Nephron progenitor cell (in vitro differentiated cells): ENCODE measurements at places on chromosomes 16 and 17.
A peak's percentile ranks its signal among the peaks of the same experiment; 100 is the strongest.

GRCh38 chr16:81523387-81524115 is 78.9 kb downstream of the CMIP start:
- peaks cover 4% of the 10 kb centered on the region for H3K4me1 ChIP-seq
- H3K27ac ChIP-seq: peak overlapping the region; percentile 83
- DNase-seq: no peak

- no peak overlapping the region for H3K4me3 ChIP-seq
- no peaks in the 10 kb centered on the region for H3K27me3 ChIP-seq
- H3K27ac ChIP-seq: no peak overlapping the region
- H3K4me1 ChIP-seq: peaks cover 3% of the 10 kb centered on the region
- peaks cover 27% of the 10 kb centered on the region for H3K36me3 ChIP-seq
Observed at GRCh38 chr17:13981881-13982280, 87.4 kb upstream of the COX10 start.

DNA sequence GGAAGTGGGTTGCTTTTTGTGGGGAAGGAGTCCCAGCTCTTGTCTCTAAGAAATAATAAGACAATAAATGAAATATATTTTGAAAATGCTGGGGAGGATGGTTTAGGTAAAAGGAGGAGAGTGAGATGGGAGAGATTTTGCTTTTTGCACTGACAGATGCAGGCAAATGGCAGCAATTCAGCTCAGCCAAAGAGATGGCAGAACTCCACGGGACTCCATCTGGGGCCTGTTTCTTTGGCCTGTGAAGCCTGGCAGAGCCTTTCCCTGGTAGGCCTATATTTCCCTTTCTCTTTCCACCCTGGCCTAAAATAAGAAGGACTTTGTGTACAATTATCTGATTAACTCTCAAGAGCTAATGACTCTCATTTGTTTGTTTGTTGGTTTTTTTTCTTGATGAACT is 1525.1 kb downstream of the CDH11 start:
- H3K4me3 ChIP-seq: no peak overlapping the region
- no peaks in the 10 kb centered on the region for H3K27me3 ChIP-seq
- DNase-seq: no peak
- H3K4me1 ChIP-seq: no peaks in the 10 kb centered on the region
- H3K36me3 ChIP-seq: no peaks in the 10 kb centered on the region

DNA sequence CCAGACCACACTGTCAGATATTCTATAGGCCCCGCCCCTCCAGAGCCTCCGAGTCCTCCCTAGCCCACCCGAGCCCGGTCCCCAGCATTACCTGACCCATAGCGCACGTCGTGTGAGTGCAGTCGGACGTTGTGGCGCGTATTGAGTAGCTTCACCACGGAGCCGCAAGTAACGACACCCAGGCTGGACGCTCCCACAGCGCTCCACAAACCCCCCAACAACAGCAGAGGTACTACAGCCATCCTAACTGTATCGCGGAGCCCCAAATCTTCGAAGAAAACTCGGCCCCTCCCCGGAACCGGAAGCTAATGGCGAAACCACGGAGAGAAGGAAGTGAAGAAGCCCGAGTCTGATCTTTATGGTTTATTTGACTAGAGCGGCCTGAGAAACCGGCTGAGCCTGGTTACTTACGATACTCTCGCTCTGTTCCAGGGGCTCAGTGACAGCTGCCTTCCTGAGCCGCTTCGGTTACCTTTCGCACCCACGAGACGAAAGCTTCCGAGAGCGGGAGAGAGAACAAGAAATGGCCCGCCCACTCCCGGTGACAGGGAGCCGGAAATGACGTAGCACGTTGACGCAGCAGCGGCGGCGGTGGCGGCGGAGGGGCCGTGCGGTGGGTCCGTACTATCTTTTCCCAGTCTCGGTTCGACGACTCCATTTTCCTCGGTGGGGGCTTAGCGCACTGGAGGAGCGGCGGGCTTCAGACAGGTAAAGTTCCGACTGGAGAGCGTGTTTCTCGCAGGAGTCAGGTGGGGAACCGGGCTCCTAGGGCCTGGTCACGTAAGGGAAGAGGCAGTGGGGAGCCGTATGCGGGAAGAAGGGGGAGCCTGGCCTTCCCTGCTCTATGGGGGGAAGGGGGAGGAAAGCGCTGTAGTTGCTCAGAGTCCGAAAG is at the start of the genes SDF2 and SUPT6H:
SDF2 (minus strand) TSS at position 272 of the 892 bp plus-strand sequence; CDS start at position 242, 30 bp downstream.
SUPT6H (plus strand) TSS at position 571 of the 892 bp plus-strand sequence. CDS start 11,197 bp downstream, outside the sequence.
- H3K36me3 ChIP-seq: peaks cover 65% of the 10 kb centered on the region
- peak within 1 kb of the TSS; percentile 100 for H3K27ac ChIP-seq
- no peaks in the 10 kb centered on the region for H3K27me3 ChIP-seq
- peaks cover 50% of the 10 kb centered on the region for H3K4me1 ChIP-seq

GRCh38 chr16:85437166-85438052 is 175.7 kb upstream of the GSE1 start:
- H3K36me3 ChIP-seq: no peaks in the 10 kb centered on the region
- no peak overlapping the region for H3K27ac ChIP-seq
- DNase-seq: no peak
- peaks cover 69% of the 10 kb centered on the region for H3K4me1 ChIP-seq

DNA sequence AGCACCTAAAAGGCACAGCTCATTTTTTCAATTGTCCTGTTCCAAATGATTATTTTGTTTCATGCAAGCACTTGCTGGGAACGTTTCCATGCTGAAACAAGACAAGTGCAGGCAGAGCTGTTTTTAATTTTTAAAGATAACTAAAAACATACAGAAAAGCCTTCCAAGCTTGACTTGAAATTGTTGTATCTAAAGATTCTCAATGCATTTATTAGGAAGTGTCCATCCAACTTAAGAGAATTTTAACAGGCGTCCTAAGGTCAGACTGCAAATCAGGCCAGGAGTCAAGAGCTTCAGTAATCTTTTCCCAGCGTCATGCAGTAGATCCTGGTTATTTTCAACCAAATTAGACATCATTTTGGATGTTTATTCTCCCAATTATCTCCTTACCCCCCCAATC is 702.8 kb downstream of the KCNJ2 start:
- no peak overlapping the region for H3K4me3 ChIP-seq
- peaks cover 52% of the 10 kb centered on the region for H3K4me1 ChIP-seq
- H3K36me3 ChIP-seq: peaks cover 6% of the 10 kb centered on the region
- H3K27me3 ChIP-seq: no peaks in the 10 kb centered on the region

DNA sequence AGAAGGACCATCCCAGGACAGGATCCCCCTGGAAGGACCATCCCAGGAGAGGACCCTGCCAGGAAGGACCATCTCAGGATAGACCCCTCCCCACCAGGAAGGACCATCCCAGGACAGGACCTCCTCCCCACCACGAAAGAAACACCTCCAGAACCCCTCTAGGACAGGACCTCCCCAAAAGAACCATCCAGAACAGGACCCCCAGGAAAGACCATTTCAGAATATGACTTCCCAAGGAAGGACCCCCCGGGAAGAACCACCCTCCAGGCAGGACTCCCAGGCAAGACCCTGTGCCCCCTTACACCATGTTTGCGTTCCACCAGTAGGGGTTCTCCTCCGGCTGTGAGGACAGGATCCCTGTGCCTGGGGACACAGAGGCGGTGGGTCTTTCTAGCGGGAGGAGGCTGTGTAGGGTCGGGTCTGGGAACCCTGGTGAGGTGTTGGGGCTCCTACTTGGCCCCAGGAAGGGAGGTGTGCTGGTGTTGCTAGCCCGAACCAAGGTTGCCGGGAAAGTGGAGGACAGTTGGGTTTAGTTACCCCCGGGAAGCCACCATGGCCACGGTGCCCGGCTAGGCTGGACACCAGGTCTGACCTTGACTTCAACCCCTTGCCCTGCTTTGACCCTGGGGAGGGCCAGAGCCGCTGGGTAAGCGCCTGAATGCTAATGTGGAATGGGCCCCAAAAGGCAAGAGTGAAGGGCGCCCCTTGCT is 2.2 kb downstream of the NOTUM start:
- no peak overlapping the region for H3K27ac ChIP-seq
- peaks cover 23% of the 10 kb centered on the region for H3K27me3 ChIP-seq
- peak overlapping the region; percentile 73 for H3K4me3 ChIP-seq
- DNase-seq: no peak
- no peaks in the 10 kb centered on the region for H3K36me3 ChIP-seq

DNA sequence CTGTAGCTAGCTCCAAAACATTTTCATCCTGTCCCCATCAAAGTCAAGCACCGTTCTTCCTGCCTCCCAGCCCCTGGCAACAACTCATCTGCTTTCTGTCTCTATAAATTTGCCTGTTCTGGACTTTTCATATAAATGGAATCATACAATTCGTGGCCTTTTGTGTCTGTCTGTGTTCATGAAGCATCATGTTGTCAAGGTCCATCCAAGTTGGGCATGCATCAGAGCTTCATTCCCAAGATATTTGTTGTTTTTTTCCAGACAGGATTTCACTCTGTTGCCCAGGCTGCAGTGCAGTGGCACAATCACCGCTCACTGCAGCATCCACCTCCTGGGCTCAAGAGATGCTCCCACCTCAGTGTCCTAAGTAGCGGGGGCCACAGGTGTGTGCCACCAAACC is 5.9 kb downstream of the SLC5A10 start:
- peaks cover 24% of the 10 kb centered on the region for H3K4me1 ChIP-seq
- no peak overlapping the region for H3K27ac ChIP-seq
- no peak overlapping the region for H3K4me3 ChIP-seq
- DNase-seq: no peak
- peaks cover 9% of the 10 kb centered on the region for H3K27me3 ChIP-seq

- H3K4me3 ChIP-seq: no peak overlapping the region
- H3K27me3 ChIP-seq: peaks cover 14% of the 10 kb centered on the region
- H3K36me3 ChIP-seq: no peaks in the 10 kb centered on the region
- H3K4me1 ChIP-seq: peaks cover 16% of the 10 kb centered on the region
Observed at GRCh38 chr16:57613514-57613913, 14.9 kb upstream of the ADGRG1 start.

DNA sequence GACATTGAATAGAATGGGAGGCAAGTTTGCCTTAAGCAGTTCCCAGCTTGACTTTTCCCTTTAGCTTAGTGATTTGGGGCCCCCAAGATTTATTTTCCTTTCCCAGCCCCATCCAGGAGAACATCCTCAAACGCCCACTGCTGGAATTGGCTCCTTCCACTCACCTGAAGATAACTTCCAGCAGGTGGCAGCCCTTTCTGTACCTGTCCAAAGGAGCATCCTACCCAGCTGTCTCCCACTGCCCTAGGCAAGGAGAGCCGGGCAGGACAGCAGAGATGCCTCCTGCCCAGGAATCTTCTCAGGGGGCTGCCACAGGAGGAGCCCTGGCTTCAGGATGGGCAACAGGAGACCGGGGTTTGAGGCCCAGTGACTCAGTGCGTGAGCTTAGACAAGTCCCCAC is 6.4 kb downstream of the CACNG5 start:
- H3K4me3 ChIP-seq: no peak overlapping the region
- H3K27ac ChIP-seq: no peak overlapping the region
- no peaks in the 10 kb centered on the region for H3K36me3 ChIP-seq
- H3K27me3 ChIP-seq: peaks cover 55% of the 10 kb centered on the region
- no peaks in the 10 kb centered on the region for H3K4me1 ChIP-seq
- no peak for DNase-seq

- no peak overlapping the region for H3K27ac ChIP-seq
- H3K36me3 ChIP-seq: no peaks in the 10 kb centered on the region
- H3K27me3 ChIP-seq: peaks cover 10% of the 10 kb centered on the region
- peaks cover 13% of the 10 kb centered on the region for H3K4me1 ChIP-seq
- no peak for DNase-seq
- no peak overlapping the region for H3K4me3 ChIP-seq
Observed at GRCh38 chr17:32904891-32905290, 23.1 kb upstream of the TMEM98 start.

GRCh38 chr17:2388020-2388682 is 12.7 kb downstream of the MNT start:
- peaks cover 2% of the 10 kb centered on the region for H3K27me3 ChIP-seq
- peaks cover 10% of the 10 kb centered on the region for H3K36me3 ChIP-seq
- H3K4me3 ChIP-seq: peak overlapping the region; percentile 11
- peaks cover 83% of the 10 kb centered on the region for H3K4me1 ChIP-seq

DNA sequence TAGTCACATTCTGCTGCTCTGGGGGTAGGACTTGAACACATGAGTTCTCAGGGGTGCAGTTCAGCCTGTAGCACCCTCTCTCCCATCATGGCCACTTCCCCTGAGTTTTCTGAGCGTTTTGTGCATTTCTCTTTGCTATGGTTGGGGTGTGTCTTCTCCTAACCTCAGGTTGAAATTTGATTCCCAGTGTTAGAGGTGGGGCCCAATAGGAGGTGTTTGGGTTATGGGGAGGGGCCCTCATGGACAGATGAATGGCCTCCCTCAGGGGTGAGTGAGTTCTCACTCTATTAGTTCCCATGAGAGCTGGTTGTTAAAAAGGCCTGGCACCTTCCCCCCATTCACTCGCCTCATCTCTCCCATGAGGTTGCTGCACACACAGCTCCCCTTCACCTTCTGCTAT is 101.1 kb downstream of the FOXL1 start:
- no peak for DNase-seq
- H3K27me3 ChIP-seq: peaks cover 25% of the 10 kb centered on the region
- H3K36me3 ChIP-seq: peaks cover 8% of the 10 kb centered on the region
- H3K27ac ChIP-seq: no peak overlapping the region
- H3K4me1 ChIP-seq: peaks cover 35% of the 10 kb centered on the region
- no peak overlapping the region for H3K4me3 ChIP-seq

- peaks cover 93% of the 10 kb centered on the region for H3K4me1 ChIP-seq
- peak overlapping the region; percentile 36 for H3K27ac ChIP-seq
- H3K36me3 ChIP-seq: peaks cover 27% of the 10 kb centered on the region
- H3K4me3 ChIP-seq: peak overlapping the region; percentile 60
- DNase-seq: no peak
Observed at GRCh38 chr16:84597528-84597896, 20.4 kb downstream of the COTL1 start.

DNA sequence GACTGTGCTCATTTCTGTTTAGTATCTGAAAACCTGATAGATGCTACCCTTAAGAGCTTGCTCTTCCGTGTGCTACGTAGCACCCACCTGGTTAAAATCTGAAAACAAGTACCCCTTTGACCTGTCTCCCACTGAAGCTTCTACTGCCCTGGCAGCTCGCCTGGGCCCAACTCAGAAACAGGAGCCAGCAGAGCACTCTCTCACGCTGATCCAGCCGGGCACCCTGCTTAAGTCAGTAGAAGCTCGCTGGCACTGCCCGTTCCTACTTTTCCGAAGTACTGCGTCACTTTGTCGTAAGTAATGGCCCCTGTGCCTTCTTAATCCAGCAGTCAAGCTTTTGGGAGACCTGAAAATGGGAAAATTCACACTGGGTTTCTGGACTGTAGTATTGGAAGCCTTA is 18.9 kb downstream of the NTAN1 start:
- H3K36me3 ChIP-seq: peaks cover 71% of the 10 kb centered on the region
- H3K27me3 ChIP-seq: no peaks in the 10 kb centered on the region
- H3K27ac ChIP-seq: no peak overlapping the region
- H3K4me1 ChIP-seq: peaks cover 5% of the 10 kb centered on the region

- DNase-seq: no peak
- H3K27me3 ChIP-seq: peaks cover 18% of the 10 kb centered on the region
- H3K4me1 ChIP-seq: no peaks in the 10 kb centered on the region
- H3K4me3 ChIP-seq: no peak overlapping the region
- H3K36me3 ChIP-seq: no peaks in the 10 kb centered on the region
Observed at GRCh38 chr16:6048017-6048416, 950.4 kb upstream of the EEF2KMT start.
